ENCODE measurements at places on chromosomes 11 and 22. TPM values are rescaled to one million over a fixed set of nuclear protein-coding genes. Genes with fewer than 3 reads are reported as not detected.

Gene CBLIF
- total RNA-seq, result not detected

Gene RBM14
- 37.3 TPM for total RNA-seq

Gene MS4A6E
- not detected for total RNA-seq

Gene SMTN
- 49.5 TPM for total RNA-seq

Gene SERPIND1
- total RNA-seq, result not detected

Gene PANX1
- total RNA-seq, result 67.7 TPM

Gene SAA4
- total RNA-seq, result not detected

Gene RIBC2
- 0.65 TPM for total RNA-seq

Gene ANO5
- total RNA-seq, result not detected

Gene SCUBE2
- total RNA-seq, result 1.6 TPM

Gene IGF2
- total RNA-seq, result 9,662 TPM

Gene ARHGEF17
- total RNA-seq, result 47.6 TPM

Gene ST14
- total RNA-seq, result 0.11 TPM

Gene MMP12
- not detected for total RNA-seq

Gene NCF4
- 3.5 TPM for total RNA-seq

Gene BIK
- 3.5 TPM for total RNA-seq

Gene RAC2
- total RNA-seq, result 22.4 TPM

Gene INPP5J
- 0.79 TPM for total RNA-seq

Gene SOX10
- not detected for total RNA-seq

Gene MCAM
- total RNA-seq, result 5.9 TPM

Gene NXPE1
- total RNA-seq, result not detected

Gene ALDH3B2
- total RNA-seq, result 6.7 TPM

Gene OLFML1
- not detected for total RNA-seq

Gene MYBPC3
- not detected for total RNA-seq

Gene ADAMTS15
- 0.33 TPM for total RNA-seq

Gene ARHGAP20
- under 0.01 TPM for total RNA-seq

Gene EMID1
- 3.5 TPM for total RNA-seq

Gene WNT7B
- total RNA-seq, result not detected

Gene SCT
- total RNA-seq, result not detected

Gene KRTAP5-11
- not detected for total RNA-seq

Gene LGALS12
- total RNA-seq, result not detected

Gene SAC3D1
- 27.5 TPM for total RNA-seq

Gene TLCD5
- 4.4 TPM for total RNA-seq

Gene SLC29A2
- 0.39 TPM for total RNA-seq

Gene PTS
- 35.9 TPM for total RNA-seq

Gene LIF
- total RNA-seq, result not detected

Gene BTBD18
- total RNA-seq, result not detected

Gene MMP1
- 0.43 TPM for total RNA-seq

Gene CATSPERZ
- not detected for total RNA-seq

Gene GRM5
- total RNA-seq, result not detected

Gene POLR2F
- 28.8 TPM for total RNA-seq

Gene ACRV1
- not detected for total RNA-seq

Gene APOL5
- not detected for total RNA-seq

Gene PLEKHB1
- total RNA-seq, result 1.2 TPM

Gene MS4A15
- total RNA-seq, result not detected

Gene CREB3L1
- 46.0 TPM for total RNA-seq

Gene RASSF10
- 0.39 TPM for total RNA-seq

Gene KIAA1671
- 6.7 TPM for total RNA-seq

Gene ZBED5
- total RNA-seq, result 24.6 TPM

Gene OR52I1
- not detected for total RNA-seq

Gene MUS81
- 42.0 TPM for total RNA-seq

Gene EHBP1L1
- total RNA-seq, result 29.1 TPM
